ENCODE measurements at places on chromosomes 6 and 20.
A peak's percentile ranks its signal among the peaks of the same experiment; 100 is the strongest.

DNA sequence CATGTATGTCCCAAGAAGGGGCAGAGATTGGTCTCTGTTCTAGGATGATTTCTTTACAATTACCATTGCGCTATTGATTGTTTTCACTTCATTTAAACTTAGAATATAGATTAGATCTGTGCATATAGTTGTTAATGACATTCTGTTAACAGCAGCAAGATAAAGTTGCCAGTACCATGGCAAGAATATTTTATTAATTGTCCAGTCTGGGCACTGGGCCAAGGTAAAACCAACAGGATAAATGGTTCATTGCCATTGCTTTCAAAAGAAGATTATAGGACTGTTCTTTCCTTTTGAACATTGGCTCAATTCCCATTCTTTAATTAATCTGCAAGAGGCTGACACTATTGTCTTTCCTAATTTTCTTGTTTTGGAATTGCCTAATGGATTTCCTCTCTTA, 592.4 kb downstream of the RFPL4B start:
- peak; percentile 35 for DNase-seq

DNA sequence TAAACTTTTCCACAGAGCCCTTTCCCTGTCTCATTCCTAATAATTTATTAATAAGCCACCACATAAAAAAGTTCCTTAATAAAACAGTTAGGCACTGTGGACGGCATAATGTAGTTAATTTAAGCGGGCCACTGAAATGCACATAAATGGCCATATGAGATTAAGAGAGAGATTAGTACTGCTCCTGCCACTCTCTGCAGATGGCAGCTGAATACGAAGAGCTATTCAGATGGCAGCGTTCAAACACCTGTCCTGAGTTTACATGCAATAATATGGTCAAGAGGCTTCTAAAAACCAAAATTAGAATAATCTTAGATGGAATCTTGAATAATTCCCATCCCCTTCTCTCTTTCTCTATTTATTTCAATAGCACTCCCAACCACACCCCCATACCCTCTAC, 461.8 kb downstream of the PKHD1 start:
- no peak for DNase-seq

- DNase-seq, result no peak
These were observed 190.1 kb downstream of the KCNQ5 start for GRCh38 chr6:72811971-72812421.

DNA sequence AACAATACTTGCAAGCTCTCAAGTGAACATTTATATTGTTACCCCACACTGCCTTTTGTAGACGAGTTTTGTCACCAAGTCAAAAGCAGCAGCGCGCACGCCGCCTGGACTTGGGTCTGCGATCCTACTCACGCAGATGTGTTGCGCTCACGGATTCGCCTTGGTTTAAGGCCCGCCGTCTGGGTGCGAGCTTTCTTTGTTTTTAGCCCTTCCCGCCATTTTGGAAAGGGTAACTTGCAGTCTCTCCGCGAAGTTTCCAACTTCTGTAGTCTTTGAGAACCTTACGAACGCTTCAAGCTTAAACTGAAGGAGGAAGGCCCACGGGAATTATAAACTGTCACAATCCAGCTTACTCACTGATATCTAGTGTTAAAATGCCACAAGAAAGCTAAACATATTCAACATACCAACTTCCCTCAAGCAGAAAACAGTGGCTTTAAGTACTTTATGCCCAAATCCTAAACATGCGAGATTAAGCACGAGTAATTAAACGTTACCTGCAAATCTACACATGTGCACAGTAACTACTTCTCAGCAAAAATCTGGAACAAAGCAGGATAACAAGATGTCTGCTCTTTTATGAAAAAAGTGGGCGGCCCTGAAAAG, 80.4 kb upstream of the BTN3A2 start:
- peak; percentile 44 for DNase-seq

- DNase-seq, result no peak
These were observed 92.4 kb downstream of the PRND start for GRCh38 chr20:4813863-4814695.

DNA sequence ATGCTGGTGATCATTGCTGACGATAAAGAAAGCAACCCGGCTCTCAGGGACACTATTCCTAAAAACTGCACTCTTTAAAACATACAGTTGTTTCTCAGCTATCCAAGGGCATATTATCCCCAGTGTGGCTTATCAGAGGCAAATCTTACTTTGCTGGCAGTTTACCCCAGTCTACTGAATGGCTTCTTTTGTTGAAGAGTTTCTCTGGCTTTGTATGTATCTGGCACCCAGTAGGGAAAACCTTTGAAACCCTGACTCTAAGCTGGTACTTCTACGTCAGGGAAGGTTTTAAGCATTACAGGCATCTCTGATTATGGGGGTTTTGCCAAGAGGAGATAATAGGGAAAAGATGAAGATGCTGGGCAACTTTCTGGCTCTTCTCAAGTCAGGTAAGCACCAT, 637.6 kb upstream of the CHD6 start:
- no peak for DNase-seq

DNA sequence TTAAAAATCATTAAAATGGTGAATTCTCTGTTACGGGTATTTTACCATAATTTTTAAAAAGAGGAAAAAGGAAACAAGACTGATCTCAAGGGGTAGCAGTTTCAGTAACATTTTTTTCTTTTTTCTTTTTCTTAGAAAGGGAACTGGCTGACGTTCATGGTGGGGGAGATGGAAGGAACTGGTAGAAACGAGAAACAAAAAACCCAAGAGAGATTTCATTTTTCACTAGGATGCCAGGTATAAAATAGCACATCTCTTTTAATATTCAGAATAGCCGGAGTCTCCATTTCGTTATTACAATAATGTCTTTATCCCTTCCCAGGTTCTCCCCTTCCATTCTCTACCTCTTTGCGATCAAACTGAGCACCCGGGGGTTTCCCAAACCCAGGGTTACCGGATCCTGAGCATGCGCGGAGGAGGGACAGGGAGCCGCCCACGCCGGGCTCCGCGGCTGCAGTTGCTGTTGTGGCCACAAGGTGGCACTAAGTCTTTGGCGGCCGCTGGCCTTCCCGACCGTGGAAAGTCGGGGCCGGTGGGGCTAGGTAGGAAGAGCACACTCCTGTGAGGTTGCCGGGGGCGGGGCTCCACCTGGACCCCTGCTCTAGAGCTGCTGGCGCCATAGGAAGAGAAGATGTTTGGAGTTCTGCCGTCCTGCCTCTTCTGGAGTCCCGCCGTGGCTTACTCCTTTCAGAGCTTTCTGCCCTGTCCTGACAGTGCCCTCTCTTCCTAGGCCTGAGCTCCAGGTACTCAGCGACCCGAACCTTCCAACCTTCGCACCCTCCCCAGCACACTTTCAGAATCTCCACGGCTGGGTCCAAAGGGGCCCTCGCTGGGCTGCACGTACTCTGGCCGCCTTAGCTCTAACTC, 146.8 kb downstream of the SH3BGRL2 start:
- DNase-seq, result peak; percentile 81

DNA sequence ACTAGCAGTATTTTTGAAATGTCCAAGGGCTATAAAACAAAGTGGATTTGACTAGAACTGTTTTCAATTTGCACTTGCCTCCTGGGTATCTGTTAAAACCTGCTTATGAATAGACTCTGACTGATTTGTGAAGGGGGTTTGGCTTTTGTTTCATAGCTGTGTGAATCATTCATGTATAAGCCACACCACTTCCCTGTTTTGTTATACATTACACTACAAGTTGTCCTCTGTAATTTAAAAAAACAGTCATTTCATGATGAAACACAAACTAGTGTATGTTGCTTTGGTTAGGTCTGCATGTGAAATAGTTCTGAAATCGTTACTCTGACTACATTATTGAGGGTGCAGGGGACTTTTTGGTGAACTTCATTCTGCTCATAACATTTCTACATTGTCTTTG, 121.7 kb downstream of the NKAIN2 start:
- peak; percentile 66 for DNase-seq

DNA sequence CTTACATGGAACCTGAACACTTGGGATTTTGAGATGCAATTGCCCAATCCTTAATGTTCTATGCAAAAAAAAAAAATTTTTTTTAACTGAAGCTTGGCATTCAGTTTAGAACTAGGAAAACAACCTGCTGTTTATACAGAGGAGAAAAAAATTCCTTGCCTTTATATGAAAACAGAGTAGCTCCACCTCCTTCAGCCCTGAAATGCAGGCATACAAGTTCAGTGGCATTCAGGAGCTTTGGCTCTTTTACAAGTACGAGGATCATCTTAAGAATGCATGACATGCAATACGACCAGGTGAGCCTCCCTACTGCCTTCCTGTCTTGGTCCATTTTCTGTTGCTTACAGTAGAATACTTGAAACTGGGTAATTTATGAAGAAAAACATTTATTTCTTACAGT, 20.4 kb downstream of the PAX1 start:
- DNase-seq, result no peak

DNA sequence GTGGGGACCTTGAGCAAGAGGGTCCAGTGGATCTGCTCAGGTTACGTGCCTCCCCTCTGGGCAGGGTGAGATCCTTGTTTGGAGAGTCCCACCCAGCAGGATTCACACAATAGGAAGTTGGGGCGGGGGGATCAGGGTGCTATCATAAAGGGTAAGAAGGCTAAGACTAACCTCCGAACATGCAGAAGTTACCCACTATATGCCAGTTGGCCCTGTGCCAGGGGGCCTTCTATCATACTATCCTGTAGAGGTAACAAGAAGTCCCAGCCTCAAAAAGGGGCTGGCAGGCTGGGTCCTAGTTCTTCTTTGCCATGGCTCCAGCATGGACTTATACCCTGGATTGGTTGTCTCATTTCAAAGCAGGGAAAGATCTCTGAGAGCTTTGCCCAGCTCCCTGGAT, 94.1 kb downstream of the CDH26 start:
- DNase-seq, result no peak

GRCh38 chr6:47567586-47567985, 90.0 kb downstream of the CD2AP start:
- no peak for DNase-seq

DNA sequence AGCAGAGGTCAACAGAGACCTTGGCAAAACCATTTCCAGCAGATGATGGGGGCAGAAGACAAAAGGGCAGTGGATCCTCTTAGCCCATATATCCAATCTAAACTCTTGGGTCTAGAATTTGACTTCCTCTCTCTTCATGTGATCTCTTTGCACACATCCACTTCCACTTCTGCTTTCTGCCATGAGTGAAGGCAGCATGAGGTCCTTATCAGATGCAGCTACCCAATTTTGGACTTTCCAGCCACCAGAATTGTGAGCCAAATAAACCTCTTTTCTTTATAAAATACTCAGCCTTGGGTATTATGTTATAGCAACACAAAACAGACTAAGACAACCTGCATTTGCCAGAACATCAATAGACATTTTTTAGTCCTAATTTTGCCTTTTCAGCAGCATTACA, 191.6 kb downstream of the ADAT2 start:
- no peak for DNase-seq

- no peak for DNase-seq
These were observed 23.4 kb downstream of the RRBP1 start for GRCh38 chr20:17658648-17658993.

- no peak for DNase-seq
These were observed 388.9 kb upstream of the MAN1A1 start for GRCh38 chr6:119738425-119738824.

DNA sequence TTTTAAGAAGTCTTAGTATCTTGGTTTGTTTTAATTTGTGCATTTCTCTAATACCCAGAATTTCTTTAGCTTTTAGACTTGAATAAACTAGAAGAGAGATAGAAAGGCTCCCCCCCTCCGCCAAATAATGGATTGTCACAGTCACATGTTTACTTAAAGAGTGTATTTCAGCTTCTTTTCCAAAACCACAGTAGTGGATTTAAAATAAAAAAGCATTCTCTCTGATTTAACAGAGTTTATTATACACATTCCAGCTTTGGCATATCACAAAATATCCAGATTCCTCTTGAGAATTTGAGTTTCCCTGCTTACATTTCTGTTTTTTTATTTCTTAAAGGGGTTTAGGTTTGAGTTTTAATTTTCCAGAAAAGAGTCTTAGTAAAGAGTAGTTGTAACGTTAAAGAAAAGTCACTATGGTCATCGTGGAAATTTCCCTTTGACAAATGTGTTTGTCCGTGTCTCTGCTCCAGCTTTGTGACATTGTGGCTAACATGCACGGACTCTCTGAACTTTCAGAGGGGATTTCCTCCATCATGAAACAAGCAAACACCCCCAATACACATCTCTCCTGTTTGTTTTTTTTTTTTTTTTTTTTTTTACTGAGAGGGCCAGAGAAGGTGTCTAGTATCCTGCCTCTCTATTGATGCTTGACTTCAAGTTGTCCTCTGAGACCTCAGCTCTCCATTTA, 113.5 kb upstream of the SUPT3H start:
- DNase-seq, result no peak

DNA sequence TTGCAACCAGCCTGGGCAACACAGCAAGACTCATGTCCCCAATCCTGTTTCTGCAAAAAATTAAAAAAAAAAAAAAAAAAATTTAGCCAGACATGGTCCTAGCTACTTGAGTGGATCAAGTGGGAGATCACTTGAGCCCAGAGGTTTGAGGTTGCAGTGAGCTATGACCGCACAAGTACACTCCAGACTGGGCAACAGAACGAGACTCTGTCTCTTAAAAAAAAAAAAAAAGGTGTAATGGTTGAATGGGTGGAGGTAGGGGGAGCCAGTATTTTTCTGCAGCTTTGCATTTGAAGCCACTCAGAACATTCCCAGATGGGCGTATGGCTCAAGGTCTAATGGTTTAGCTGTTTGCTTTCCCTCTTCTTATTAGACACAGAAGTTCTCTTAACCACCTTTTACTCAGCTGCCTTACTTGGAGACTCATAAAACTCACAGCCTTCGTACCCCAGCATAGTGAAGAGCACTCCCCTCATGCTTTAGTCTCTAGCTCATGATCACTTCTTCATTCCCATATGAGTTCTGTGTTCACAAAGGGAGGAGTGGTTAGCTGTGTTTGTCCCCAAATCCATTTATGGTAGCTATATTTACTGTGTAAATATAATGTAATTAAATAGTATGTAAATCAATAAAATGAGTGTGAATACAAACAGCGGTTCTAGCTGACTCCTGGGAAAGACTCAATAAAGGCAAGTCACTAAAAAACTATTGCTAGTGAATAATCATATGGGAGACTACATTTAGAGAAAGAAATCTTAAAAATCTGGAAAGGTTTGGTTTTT, 9.0 kb downstream of the FKBP1A start:
- no peak for DNase-seq

GRCh38 chr6:42400886-42401612, 50.7 kb downstream of the TRERF1 start:
- DNase-seq, result no peak
